Posterior cingulate gyrus (tissue), 11 donors: ENCODE measurements at places on chromosomes 12 and 14.
A peak's percentile ranks its signal among the peaks of the same experiment; 100 is the strongest.

DNA sequence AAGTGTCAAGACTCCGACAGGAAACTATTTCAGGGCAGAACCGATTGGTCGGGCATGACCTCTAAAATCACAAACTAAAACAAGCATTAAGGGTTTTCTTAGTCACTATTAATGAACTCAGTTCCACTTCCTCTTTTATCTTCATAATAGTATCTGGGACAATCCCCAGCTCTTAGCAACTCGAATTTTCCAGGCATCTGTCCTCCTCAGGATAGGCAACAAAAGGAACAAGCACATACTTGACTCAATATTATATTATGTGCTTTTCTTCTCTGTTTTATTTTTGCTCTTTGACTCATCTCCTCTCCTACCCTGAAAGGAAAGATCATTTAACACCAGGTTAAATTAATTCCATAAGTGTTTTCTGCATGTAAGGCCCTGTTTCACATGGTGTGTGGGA, 638.3 kb upstream of the TBX3 start:
- DNase-seq, result no peak

GRCh38 chr12:93335603-93336162, 42.0 kb upstream of the NUDT4 start:
- DNase-seq, result no peak

DNA sequence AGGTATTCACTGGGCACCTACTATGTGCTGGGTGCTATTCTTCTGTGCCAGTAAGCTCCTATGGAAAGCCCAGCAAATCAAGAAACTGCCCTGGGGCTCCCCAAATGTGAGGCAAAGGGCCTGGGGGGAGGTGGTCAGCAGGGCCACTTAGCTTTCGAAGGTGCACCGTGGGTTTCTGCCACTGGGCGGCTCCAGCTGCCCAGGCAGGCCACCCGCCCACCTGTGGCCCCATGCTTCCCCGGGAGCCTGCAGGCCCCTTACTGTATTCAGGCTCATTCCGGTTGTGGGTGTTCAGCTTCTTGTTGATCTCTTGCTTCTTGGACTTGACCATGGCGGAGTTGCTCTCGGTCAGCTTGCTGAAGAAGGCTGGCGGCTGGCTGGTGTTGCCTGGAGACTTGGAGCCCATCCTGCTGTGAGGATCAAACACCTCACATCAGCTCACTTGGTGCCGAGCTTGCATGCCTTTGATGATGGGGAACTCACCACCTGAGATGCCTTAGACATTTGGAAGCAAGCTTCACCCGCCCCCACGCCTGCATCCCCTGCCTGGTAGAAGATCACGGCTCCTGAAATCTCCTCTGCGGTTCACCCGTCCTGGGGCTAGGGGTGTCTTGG, 37.3 kb downstream of the RFLNA start:
- no peak for DNase-seq

GRCh38 chr14:59013672-59014298, 174.7 kb upstream of the DAAM1 start:
- DNase-seq, result no peak

- DNase-seq, result no peak
These were observed 97.1 kb downstream of the DAD1 start for GRCh38 chr14:22491683-22492621.

DNA sequence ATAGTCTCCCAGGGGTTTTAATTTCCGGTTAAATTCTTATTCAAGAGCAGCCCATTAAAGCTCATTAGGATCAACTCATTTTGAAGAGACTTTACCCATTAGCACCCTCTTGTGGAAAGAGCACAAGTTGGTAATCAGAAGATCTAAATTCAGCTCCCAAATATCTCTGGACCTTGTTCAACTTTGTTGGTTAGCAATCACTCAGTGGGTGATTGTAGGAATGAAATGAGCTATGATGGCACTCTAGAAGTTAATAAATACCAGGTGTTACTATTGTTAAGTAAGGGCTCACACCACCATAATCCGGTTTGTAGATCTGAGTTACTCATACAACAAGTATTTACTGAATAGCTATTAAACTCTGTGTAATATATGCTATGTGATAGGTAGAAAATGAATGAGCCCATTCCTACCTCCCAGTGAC, 42.9 kb downstream of the TRIP11 start:
- no peak for DNase-seq

DNA sequence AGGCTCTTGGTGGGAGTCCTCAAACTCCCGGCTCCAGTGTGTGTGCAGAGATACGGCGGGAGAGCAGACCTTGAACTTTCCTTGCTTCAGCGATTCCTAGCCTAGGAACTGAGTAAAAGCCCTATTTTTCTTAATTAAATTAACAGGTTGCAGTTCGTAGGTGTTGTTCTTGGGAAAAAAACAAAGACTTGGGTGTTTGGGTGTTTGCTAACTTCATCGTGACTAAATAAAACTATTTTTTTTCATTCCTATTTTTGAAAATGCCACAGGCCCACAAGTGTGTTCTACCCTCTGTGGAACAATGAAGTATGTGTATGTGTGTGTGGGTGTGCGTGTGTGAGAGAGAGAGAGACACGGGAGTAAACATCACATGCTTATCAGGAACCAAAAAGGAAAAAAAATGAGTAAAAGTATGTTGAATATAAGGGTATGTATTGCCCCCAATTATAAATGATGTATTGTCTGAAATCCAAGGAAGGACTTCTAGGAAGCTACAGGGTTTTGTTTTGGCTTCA, 651 bp downstream of the TMEM117 start:
- no peak for DNase-seq

DNA sequence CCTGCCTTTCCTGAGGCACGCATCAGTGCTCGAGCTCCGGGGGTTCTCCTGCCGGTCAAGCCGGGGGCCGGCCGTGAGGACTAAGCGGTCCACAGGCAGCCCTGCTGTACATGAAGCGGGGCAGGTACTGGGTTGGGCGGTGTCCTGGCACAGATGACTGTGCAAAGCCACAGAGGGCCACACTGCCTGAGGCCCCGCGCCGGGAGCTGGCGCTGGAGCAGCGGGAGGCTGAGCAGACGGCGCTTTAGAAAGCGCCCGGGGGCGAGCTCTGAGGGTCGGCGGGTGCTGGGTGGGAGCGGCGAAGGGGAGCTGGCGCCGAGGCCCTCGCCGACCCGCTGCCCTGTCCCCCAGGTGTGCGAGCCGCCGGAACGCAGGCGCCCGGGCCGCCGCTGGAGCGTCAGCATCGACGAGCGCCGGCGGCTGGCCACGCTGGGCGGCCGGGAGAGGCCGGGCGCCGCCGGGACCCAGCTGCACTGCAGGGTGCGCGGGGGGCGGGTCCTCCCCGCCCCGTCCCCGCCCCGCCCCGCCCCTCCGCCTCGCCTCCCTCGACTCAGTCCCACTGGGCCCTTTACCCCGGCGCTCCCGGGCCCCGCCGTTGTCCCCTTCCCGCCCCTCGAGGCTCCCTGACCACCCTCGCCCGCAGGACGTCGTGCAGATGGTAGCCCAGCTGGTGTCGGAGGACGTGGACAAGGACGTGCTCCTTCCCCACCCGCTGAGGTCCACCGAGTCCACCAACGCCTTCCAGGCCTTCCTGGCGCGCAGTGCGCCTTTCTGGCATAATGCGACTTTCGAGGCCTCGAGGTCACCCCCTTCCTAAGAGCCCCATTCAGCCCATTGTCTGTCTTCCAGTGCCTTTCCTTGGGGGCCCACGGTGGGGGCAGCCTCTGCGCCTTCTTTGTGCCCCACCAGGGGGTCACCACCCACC, 8.3 kb upstream of the MTA1 start:
- DNase-seq, result no peak

DNA sequence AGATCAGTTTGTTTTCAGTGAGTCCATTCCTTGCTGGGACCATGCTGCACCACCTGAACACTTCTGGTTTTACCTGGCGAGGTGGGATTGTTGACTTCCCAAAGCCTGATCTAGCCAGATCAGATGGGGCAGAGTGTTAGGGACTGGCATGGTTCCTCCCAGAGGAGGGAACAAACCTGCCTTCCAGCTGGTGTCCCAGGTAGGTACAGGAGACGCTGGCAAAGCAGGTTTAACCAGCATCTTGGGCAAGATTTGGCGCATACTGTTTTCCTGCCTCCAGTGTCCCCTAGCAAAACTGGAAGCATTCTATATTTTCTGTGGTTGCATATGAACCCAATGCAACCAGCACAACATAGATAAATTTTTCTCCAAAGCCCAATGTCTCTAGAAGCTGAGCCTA, 14.6 kb upstream of the FOS start:
- DNase-seq, result no peak

DNA sequence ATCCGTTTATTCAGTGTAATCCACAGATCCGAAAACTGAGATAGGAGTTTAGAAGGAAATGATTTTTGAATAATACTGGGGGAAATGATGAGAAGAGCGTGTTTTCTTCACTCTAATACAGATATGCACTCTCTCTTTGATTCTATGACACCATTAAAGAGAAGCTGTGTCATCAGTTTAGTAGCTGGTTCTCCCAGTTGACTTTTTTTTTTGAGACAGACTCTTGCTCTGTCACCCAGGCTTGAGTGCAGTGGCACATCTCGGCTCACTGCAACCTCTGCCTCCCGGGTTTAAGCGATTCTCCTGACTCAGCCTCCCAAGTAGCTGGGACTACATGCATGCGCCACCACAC, 48.4 kb upstream of the EML1 start:
- DNase-seq, result no peak

DNA sequence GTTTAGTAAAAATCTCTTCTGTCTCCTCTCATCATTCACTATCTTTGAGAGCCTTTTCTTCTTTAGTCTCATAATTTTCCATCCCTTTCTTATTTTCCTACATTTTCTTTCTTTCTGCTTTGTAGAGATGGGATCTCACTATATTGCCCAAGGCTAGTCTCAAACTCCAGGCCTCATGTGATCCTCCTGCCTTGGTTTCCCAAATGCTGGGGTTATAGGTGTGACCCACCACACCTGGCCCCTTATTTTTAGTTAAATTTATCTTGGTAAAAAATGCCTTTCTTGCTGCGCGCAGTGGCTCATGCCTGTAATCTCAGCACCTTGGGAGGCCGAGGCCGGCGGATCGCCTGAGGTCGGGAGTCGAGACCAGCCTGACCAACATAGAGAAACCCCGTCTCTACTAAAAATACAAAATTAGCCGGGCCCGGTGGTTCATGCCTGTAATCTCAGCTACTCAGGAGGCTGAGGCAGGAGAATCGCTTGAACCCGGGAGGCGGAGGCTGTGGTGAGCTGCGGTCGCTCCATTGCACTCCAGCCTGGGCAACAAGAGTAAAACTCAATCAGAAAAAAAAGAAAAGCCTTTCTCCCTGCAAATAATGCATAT, 996 bp downstream of the SLC2A3 start:
- DNase-seq, result no peak

- no peak for DNase-seq
These were observed 69.7 kb downstream of the LRP6 start for GRCh38 chr12:12197128-12197527.

DNA sequence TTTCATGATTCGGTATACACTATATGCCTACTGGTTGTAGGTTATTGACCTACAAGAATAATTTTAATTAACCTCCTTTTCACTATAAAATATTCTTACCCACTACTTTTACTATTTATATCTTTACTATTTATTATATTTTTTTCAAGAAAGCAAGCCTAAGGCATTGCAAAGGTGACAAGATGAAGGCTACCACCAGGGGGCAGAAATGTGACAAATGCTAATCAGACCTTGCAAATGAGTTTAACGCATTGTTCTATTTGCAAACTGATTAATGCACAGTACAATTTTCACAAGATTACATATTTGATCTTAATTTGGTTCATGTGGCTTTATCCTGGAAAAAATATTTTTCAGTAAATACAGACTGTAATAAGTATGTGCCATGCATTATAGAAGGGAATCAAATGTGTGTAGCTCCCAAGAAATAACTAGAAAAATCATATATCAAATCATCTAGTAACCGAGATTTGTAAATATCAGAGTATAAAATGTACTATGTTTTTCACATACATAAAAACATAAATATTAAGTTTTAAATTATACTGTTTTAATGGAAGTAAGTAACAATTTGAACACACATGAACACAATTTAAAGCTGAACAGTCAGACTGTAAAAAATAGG, 107.0 kb downstream of the ADAMTS20 start:
- peak; percentile 36 for DNase-seq

GRCh38 chr12:128178966-128179365, 88.0 kb upstream of the TMEM132C start:
- no peak for DNase-seq

DNA sequence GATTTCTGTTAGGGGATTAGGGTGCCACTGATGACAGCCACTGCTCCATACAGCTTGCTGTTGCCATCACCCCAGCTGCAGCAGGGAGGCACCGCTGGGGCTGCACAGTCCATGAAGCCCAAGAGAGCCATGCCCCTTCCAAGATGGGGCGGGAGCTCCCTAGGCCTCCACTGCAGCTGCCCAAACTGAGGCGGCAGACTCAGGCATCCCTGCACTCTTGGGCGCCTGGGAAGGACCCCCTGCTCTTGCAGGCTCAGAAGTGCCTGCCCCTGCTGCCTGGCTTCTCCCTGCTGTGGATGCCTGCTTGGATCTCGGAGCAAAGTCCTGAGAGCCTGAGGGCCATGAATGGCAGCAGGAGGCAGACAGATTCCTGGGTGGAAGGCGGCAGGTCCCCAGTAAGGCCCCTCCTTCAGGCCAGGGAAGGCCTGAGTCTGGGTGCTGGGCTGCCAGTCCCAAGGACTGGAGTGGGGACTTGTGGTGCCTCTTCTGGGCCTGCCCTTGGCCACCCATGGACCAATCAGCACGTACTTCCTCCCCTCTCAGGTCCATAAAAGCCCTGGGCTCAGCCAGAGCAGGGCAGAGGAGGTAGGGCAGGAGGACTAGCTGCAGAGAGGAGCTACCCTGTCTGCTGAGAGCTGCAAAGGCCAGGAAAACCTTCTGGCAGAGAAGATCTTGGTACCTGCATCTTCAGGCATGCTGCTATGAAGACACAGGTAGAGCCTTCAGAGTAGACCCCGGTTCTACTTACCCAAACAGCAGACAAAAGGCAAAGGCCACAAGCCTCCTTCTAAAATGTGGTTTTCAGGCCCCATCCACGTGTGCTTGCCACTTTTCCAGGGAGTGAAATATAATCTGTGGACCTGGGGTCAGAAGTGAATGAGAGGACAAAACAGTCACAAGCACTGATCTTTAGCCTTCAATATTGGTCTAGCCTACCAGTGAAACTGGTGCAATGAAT, 30.0 kb upstream of the STK38L start:
- no peak for DNase-seq

- no peak for DNase-seq
These were observed 61.4 kb upstream of the ESRRB start for GRCh38 chr14:76314521-76315034.

DNA sequence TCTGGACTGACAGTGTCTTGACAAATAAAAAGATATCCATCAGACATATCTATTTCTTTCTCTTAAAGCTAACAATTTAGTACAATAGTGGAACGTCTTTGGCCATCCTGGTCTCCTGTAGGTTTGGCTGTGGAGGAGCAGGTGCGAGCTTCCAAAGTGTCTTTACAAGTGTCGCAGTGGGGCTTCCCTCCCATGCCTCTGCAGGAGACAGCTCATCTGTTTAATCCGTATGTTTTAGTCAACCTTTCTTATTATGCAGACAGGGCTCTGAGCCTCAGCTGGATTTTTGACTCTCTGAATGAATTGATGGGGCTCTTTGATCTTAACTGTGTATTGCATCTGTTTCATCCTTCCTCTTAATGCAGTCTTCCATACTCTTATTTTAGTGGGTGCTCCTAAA, 57.5 kb downstream of the RMST start:
- DNase-seq, result no peak
